Naive thymus-derived CD8-positive, alpha-beta T cell (primary cell): ENCODE measurements at places on chromosomes 5 and 9.

DNA sequence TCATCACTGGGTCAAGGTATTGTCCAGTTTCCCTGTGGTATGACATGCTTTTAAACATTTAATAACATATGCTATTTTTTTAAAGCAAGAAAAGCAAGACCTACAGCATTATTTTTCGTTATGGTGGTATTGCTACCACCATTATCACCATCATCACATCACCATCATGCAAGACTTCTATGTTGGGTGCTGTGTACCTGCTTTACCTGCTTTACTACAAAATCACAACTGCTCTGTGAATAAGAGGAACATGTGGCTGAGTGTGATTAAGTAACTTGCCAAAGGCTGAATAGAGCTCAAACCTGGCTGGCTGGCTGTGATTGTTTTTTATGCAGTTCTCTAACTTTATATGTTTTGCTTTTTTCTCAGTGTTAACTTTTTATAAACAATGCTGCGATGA is 140.8 kb upstream of the CLINT1 start:
- no peak for DNase-seq

- DNase-seq, result no peak
Measured at GRCh38 chr9:109449036-109449798, 48.9 kb downstream of the PTPN3 start.

DNA sequence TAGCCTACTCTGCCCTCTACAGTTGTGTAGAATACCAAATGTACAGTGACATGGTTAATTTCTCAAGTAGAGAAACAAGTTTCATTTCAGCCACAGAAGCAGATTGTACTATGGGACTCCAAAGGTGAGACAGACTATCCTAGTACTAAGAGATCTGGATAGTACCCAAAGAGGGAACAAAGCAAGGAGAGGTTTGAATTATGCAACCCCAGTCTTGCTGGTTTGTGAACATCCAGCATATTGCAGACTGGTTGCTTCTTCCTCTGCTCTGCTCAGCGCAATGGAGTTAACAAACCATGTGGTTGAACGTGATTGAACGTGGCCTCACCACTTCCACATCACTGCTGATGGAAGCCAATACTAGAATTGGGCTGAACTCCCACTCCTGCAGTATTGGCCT is 43.3 kb upstream of the ALDOB start:
- no peak for DNase-seq

DNA sequence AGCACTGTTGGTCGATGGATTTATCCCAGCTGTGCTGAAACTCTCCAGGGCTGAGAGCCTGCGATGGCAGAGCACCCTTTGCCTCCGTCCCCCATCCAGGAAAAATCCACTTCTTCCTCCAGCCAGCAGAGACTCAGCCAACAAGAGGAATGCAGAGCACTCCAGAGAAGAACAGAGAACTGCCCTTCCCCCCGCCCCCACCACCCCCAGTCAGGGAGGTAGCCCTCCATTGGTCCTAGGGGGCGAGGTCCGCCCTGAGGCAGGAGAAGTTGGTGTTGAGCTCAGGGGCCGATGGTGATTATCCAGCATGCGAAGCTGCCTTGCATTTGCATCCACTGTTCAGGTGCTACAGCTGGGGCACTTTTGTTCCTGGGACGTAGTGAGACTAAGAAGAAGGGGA is 9.0 kb downstream of the TLX3 start:
- no peak for DNase-seq

DNA sequence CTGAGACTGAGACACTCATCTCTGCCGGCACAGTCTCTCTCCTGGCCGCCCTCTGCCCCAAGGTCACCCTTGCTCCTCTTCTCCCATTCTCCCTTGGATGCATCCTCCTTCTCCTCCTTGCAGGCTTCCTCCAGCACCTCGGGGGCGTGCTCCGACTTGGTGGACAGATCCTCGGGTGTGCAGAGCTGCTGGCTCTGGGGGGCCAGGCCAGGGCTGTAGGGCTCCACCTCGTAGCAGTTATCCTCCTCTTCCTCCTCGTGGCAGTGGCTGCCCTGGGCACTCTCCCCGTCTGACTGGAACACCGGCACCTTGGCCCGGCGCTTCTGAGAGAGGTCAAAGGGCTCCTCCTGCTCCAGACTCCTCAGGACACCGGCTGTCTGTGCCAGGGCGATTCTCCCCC is 63.3 kb downstream of the ZNF366 start:
- DNase-seq, result no peak

DNA sequence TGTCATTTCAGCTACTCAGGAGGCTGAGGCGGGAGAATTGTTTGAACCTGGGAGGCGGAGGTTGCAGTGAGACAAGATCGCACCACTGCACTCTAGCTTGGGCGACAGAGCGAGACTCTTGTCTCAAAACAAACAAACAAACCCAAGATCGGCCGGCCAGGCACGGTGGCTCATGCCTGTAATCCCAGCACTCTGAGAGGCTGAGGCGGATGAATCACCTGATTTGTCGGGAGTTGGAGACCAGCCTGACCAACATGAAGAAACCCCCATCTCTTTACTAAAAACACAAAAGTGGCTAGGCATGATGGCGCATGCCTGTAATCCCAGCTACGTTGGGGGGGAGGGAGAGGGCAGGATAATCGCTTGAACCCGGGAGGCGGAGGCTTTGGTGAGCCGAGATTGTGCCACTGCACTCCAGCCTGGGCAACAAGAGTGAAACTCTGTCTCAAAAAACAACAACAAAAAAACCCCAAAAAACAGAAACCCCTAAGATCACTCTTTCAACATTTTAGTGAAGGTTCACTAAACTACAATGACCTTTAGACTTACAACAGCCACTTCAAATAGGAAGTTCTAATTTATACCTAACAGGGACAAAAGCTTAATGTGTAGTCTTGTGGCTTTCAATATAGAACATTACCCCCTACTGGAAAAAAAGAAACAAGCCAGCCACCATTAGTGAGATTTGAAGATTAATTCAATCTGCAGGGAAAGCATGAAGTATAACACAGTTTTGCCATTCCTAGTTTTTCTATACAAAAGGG is 7.0 kb downstream of the HSPA9 start:
- DNase-seq, result no peak

- no peak for DNase-seq
Measured at GRCh38 chr5:3429962-3430361, 165.7 kb upstream of the IRX1 start.

DNA sequence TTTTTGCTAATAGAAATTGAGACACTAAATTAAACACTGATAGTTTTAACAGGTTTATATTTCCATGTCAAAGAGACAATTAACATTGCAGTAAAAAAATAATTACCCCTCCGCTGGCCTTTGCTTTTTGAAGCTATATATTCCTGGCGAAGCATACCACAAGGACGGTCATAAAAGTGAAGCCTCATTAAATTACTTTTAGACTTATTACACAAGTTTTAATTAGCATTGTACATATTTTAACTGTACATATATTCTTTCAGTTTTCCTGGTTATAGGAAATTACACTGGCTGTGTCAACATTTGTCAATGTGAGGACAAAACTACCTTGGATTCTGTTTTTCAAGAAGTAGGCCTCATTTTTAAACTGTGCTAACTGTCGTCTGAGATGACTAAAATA is 1.2 kb downstream of the CDKN2A start:
- no peak for DNase-seq

DNA sequence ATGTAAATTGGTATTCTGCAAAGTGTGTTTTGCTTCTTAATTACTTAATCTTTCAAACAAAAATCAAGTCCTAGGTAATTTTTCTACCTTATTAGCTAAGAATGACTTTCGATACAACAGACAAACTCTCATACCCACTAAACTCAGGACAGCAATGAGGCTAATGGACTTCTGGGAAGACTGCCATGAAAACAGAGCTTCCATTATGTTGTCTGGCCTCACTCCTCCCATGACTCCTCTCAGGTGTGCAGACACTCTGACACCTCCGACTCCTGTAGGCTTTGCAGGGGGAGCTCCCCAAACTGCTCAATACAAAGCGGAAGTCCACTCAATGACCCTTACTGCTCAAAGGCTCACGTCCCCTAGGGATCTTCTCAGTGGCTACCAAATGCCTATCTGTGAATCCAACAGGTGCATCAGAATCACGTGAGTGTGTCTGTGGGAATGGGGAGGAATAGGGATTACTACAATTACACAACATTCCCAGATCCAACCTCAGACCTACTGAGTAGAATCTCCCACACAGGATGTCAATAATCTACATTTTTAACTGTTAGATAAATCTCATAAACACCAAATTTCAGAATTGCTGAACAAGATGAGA is 289.9 kb downstream of the RAB3C start:
- no peak for DNase-seq

DNA sequence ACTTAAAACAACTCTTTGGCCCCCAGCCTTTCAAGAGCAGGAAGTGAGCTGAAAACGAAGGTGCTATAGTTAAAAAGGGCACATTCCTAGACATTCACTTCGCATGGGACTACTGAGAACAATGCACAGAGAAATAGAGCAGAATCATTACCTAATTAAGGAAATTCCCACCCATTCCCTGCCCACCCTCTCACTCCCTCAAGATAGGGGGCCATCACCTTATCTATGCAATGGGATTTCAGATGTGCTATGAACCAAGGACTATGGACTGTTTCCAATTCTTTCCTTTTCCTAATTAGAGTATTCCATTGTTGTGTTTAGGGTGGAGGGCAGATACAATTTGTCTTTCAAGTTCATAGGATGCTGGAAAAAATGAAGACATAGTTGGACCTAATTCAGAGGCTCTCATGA is 476.8 kb downstream of the CETN3 start:
- DNase-seq, result no peak

DNA sequence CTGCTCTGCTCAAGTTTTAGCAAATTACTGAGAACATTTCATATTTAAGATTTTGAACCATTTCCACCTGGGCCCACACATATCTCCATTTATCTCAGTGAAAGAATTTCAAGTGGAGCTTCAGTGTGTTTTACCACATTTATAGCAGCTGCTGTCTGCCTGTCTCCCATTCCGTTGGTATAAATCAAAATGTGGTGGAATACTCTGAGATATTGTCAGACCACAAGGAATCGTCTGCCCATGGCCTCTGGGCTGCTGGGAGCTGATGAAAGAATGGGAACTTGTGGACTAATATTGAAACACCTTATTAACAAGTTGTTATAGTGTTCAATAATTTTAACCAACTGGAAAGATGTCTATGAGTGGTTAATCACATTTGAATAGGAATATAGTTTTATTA is 33.3 kb downstream of the MAST4 start:
- DNase-seq, result no peak
